Activated naive CD8-positive, alpha-beta T cell treated with anti-CD3 and anti-CD28 coated beads, Interleukin-2, amount 50 U/mL, for 24 hours (primary cell): ENCODE measurements at places on chromosomes 6 and 20.
A peak's percentile ranks its signal among the peaks of the same experiment; 100 is the strongest.

GRCh38 chr6:62746968-62747367 lies 460.9 kb upstream of the KHDRBS2 start:
- no peak for DNase-seq

GRCh38 chr6:20722455-20722854 lies 188.2 kb downstream of the CDKAL1 start:
- no peak for DNase-seq

DNA sequence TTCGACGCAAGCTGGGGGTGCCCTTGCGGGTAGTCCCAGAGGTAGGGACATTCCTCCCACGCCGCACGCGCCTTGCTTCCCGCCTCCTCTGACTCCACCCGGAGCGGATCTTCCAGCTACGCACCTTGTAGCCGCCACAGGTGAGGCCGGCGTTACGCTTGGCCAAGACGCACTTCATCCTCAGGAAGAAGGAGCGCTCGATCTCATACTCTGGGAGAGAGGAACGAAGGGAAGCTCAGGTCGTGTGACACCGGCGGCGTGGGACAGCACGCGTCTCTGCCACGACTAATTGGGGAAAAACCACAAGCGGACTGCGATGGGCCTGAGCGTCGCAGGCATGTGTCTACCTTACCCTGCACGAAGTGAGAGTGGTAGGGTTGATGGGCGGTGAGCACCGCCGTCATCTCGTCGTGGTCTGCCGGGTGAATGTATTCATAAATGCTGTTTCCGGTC lies 15.5 kb downstream of the SIM1 start:
- no peak for DNase-seq

DNA sequence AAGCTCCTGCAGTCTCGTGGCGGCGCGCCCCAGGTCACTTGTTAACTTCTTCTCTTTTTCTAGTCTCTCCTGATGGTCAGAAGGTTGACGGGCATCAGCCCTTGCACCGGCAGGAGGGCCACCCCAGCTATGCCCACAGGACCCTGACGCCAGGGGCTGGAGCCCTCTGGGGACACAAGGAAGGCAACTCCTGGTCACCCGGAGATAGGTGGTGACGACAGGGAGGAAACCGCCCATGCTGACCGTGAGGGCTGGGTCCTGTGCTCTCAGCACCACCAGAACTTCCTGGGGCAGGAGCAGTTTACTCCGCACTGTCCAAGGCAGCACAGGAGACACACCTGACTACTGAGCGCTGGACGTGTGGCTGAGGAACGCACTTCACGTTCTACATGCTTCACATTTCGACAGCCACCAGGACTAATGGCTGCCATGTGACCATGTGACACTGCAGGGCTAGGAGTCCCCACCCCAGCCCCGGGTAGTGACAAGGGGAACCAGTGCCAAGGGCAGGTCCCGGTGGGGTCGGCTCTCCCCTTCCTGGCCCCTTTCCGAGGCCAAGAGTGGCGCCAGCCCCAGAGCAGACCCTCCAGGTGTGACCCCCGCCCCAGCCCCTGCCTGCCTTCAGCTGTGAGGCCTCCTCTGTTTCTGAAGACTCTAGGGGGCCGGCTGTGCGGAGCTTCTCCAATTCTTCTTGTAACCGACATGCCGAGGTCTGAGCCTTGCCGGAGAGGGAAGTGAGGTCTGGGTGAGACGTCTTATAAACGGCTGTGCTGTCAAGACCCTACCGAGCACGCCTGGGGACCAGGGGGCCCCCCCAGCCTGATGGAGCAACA lies 45.2 kb downstream of the DSTN start:
- DNase-seq: no peak

GRCh38 chr20:8536262-8536618 lies 404.2 kb downstream of the PLCB1 start:
- no peak for DNase-seq

- DNase-seq: no peak
These were observed 674.8 kb upstream of the CITED2 start for GRCh38 chr6:140049251-140049650.

- DNase-seq: no peak
These were observed 1097.2 kb upstream of the GJE1 start for GRCh38 chr6:141035312-141036200.

GRCh38 chr6:92777146-92777740 lies 642.1 kb downstream of the EPHA7 start:
- DNase-seq: no peak

GRCh38 chr6:56222499-56222898 lies 24.9 kb downstream of the COL21A1 start:
- DNase-seq: no peak

DNA sequence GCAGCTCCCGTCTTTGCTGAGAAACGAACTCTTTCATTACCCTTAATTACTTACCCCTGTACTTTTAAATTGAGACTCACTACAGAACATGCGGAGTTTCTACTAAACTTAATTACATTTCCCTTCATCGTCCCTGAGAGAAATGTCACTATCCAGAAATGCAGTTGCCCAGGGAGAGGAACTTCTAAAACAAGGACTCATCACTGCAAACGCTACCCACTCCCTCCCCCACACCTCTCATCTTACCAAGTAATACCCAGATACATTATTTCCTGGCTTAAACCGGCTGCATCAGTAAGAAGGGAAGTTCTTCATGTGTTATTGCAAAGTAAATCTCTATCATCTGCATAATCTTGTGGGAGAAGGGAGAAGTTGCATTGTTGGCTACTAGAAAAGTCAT lies 138.3 kb downstream of the IPCEF1 start:
- DNase-seq: no peak

GRCh38 chr6:5995949-5996713 lies 10.6 kb downstream of the NRN1 start:
- no peak for DNase-seq

GRCh38 chr6:95543798-95544197 lies 33.5 kb upstream of the MANEA start:
- DNase-seq: no peak

DNA sequence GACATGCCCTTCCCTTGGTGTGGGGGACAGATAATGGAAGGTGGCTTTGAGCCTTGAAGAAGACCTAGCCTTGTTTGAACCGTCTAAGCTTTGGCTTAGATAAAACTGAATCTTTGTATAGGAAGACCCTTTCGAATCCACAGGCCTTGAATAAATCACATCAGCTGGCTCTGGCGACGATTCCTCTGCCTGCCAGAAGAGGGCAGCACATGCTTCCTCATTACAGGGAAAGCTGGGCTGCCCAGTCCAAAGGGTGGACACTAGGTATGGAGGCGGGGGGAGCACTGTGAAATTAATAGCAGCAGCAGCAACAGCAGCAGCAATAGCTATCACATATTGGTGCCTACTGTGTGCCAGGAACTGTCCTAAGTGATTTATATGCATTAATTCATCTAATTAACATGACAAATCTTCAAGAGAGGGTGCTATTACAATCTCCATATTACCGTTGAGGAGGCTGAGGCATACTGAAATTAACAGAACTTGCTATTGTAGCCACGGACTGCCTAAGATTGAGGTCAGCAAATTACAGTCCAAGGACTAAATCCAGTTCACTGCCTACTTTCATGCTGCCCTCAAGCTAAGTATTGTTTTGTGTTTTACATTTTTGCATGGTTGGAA lies 85.1 kb downstream of the CLIC5 start:
- peak; percentile 71 for DNase-seq

DNA sequence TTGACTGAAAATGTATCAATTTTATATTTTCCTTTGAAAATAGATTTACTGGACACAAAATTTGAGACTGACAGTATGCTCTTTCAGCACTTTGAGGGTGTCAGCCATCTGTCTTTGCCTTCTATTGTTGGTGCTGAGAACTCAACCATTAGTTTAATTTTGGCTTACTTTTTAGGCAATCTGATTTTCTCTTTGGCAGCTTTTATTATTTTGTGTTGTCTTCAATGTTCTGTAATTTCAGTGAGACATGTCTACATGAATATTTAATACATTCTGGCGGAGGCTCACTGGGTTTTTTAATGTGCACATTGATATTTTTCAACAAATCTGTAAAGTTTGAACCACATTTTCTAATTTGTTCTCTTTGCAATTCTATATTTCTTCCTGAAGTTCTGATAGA lies 648.6 kb downstream of the C6orf118 start:
- DNase-seq: no peak

DNA sequence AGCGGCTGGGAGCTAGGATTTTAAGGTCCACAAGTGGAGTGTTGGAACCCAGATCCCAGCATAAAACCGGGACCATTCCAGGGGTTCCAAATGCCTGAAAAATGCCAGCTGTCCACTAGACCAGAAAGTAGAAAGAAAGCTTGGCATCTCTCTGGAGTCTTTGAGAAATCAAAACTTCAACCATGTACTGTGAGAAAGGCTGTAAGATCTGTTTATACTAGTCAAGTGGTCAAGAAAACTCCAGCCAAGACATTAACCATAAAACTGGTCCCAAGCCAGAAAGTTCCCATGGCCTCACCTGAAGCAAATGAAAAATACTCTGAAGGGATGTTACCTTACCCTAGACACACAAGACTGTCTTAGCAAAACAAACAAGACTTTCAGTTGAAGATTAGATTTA lies 112.6 kb downstream of the DCDC2 start:
- no peak for DNase-seq

- DNase-seq: no peak
These were observed 397.0 kb upstream of the KHDRBS2 start for GRCh38 chr6:62683063-62683462.

- DNase-seq: no peak
These were observed 5.3 kb upstream of the CGA start for GRCh38 chr6:87100216-87100615.

GRCh38 chr6:31634131-31634530 lies 13.6 kb downstream of the PRRC2A start:
- no peak for DNase-seq

DNA sequence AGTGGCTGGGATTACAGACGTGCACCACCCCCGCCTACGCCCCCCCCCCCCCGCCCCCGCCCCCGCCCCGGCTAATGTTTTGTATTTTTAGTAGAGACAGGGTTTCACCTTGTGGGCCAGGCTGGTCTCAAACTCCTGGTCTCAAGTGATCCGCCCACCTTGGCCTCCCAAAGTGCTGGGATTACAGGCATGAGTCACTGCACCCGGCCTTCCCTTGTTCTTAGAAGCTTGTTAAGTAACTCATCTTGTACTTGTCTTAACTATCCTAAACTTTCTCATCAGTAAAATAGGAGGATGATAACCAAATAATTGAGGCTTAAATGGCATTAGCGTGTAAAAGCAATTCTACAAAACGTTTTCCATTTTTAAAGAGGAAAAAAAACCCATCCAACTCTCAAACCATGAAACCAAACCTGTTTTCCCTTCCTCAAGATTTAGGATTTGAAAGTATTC lies 4.2 kb downstream of the CDYL start:
- no peak for DNase-seq

GRCh38 chr6:44430326-44430725 lies 42.8 kb downstream of the CDC5L start:
- DNase-seq: no peak

DNA sequence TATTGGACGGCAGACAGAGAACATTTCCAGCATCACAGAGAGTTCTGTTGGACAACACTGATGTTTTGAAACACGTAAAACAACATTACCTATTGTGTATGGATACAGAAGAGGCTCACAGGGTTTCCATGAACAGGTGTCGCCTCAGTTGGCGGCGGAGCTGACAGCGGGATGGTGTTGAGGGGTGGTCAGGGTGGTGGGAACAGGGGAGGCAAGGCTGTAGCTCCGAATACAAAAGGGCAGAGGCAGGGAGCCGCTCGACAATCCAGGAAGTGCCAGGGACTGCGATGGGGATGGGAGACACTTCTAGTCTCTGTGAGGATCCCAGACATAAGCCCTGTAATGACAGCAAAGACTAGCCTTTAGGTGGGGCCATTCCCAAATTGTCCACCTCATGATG lies 14.5 kb upstream of the PI16 start:
- DNase-seq: no peak

- DNase-seq: no peak
These were observed 3.6 kb downstream of the MAP3K7 start for GRCh38 chr6:90583179-90583835.

- DNase-seq: no peak
These were observed 34.6 kb upstream of the RNF8 start for GRCh38 chr6:37319156-37319555.

- no peak for DNase-seq
These were observed 8.2 kb downstream of the RTN4IP1 start for GRCh38 chr6:106620931-106621672.
